ENCODE measurements at places on chromosomes 3 and 15.

DNA sequence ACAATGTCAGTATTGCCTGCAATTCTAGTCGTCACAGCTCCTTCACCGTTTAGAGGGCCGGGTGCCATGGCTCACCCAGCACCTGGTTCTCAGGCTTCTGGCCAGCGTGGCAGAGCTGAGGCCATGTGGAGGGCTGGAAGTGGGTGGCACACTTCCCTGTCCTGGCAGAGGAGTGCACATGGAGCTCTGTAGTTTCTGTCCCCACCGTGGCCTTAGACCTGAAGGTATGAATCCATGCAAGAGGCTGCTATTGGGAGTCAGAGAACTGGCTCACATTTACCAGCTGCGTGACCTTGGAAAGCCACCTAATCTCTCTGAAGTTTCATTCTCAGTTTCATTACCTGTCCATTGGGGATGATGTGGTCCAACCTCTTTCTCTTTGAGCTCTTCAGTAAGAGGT lies 22.2 kb downstream of the EPHB1 start:
- no peak for DNase-seq

DNA sequence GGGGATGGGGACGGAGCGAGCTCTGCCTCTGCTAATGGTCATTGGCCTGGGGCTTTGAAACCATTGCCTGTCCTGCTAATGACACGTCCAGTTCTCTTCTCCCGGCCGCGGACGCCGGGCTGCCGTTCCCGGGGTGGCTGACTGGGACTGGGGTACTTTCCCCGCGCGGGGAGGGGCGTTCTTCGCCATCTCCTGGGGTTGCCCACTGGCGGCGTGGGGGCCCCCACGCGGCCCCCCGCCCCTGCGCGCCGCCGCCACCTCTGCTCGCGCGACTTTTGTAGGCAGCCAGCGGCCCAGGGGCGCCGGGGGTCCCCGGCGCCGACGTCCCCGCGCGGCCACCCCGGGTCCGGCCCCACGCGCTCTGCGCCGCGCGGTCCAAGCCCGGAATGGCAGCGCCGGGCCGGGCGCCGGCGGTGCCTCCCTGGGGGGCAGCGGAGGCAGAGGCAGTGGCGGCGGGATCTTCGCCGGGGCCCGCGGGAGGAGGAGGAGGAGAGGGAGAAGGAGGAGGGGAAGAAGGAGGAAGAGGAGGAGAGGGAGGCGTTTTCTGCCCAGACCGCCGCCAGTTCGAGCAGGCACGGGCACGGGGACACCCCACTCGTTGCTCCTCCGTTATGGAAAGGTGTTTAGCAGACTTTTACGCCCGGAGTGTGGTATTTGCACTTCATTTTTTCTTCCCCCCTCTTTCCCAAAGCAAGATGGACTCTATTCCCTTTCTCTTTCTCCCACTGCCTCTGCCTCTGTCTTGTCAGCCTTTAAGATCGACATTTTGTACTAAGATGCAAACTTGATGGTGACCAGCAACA lies 2.3 kb downstream of the BBX start:
- peak; percentile 90 for DNase-seq

GRCh38 chr3:37984596-37984995 lies 6.0 kb upstream of the VILL start:
- peak; percentile 43 for DNase-seq

DNA sequence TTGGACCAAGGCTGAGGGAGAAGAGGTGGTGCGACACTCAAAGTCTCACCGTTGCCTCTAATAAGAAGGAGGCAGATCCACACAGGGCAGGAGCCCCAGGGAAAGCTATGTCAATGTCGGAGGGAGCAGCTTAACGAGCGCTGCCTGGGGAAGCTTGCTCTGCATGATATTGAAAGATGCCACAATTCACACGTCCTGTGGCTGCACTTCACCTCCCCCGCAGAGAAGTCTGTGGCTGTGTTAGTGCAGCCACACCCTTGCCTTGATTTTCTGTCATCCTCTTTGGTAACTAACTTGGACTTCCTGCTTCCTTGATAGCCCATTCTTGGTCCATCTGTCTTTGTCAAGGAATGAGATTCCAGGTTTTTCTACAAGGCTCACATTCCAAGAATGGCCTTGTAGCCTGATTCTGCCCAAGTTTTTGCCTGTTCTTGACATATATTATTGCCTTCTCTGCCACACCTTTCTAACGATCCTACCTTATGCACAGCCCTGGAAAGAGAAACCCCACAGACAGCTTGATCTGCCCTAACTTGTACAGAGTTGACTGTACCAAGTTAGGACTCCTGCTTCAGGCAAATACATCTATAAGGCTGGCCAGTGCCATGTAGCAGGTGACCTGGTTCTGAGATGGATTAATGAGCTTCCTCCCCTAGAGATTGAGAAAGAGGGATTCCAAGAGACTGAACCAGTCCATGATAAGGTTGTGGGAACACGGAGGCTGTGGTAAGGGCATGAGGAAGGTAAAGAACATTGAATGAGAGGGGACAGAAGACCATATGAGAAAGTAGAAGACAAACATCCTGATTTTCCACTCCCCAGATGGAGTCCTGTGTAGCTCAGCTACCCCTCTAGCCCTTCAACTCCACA lies 153.0 kb upstream of the WNT5A start:
- DNase-seq: no peak

DNA sequence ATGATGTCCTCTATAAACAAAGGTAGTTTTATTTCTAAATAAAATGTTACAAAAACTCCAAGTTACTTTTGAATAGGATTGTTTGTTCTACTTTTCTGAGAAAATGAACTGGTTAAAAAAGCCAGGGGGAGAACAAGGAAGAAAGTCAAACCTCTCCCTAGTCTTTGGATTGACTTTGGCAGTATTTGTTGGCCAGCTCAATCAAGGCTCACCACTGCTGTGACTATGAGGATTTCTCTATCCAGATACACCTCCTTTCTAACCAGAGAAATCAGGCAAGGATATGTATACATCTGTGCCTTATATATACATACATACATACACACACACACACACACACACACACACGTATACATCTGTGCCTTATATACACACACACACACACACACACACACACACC lies 107.8 kb downstream of the FEZF2 start:
- no peak for DNase-seq

All from spleen (tissue), 13 donors.